GM23248 (cell line): ENCODE measurements at places on chromosomes 2 and 18.

- H3K4me3 ChIP-seq: no peak overlapping the region
- no peak overlapping the region for H3K27ac ChIP-seq
- peaks cover 4% of the 10 kb centered on the region; the same call in 1 of the 2 replicates for H3K4me1 ChIP-seq
- H3K27me3 ChIP-seq: no peaks in the 10 kb centered on the region
- no peaks in the 10 kb centered on the region for H3K36me3 ChIP-seq
Observed at GRCh38 chr2:131036269-131036668, 57.0 kb downstream of the FAM168B start.

DNA sequence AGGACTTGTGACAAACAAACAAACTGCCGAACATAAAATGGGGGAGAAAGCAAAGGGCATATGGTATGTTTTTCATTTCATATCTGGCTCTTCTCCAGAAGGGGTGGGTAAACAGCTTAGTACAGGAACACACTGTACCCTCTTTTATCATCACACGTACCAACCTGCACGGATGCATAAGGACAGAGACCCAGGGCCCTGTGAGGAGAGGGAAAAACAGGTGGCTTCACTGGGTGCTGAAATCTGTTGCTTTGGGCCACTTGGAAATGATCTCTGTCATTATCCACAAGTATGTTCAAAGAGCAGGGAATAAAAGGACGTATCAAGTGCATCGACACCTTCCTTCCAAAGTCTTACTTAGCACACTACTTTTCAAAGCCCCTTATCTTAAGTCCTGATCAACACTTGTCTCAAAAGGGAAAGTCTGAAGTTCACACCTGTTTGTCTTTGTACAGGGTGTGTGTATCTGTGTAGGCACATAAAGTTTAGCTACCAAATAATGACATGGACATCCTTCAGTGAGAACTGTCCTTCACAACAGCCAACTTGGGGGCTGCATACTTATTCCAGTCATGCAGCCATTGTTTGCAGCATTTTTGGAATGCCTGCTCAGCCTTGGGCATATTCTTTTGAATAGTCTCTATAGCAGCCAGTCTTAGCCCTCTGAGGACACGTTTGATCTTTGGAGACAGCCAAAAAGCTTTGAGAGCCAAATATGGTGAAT, 60.6 kb downstream of the IRS1 start:
- no peak for DNase-seq
- H3K4me1 ChIP-seq: no peaks in the 10 kb centered on the region
- H3K36me3 ChIP-seq: peaks cover 26% of the 10 kb centered on the region

DNA sequence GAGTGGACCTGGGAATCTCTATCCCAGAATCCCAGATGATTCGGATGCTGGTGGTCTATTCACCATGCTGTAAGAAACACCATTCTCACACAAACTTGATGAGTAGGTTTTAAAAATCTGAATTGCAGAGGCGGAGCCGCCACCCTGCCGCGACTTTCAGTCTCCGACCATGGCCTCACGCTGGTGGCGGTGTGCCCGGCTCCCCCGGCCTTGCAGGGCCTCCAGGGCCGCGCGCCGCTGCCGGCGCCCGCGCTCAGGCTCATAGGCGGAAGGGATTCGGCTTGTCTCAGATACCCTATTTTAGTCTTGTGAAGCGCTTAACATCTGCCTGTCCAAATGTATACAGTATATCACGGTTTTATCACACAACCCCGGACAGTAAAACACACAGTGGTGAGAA, 2.6 kb upstream of the PPM1B start:
- no peaks in the 10 kb centered on the region for H3K36me3 ChIP-seq
- H3K4me1 ChIP-seq: peaks cover 10% of the 10 kb centered on the region
- DNase-seq: no peak
- no peak overlapping the region for H3K27ac ChIP-seq

DNA sequence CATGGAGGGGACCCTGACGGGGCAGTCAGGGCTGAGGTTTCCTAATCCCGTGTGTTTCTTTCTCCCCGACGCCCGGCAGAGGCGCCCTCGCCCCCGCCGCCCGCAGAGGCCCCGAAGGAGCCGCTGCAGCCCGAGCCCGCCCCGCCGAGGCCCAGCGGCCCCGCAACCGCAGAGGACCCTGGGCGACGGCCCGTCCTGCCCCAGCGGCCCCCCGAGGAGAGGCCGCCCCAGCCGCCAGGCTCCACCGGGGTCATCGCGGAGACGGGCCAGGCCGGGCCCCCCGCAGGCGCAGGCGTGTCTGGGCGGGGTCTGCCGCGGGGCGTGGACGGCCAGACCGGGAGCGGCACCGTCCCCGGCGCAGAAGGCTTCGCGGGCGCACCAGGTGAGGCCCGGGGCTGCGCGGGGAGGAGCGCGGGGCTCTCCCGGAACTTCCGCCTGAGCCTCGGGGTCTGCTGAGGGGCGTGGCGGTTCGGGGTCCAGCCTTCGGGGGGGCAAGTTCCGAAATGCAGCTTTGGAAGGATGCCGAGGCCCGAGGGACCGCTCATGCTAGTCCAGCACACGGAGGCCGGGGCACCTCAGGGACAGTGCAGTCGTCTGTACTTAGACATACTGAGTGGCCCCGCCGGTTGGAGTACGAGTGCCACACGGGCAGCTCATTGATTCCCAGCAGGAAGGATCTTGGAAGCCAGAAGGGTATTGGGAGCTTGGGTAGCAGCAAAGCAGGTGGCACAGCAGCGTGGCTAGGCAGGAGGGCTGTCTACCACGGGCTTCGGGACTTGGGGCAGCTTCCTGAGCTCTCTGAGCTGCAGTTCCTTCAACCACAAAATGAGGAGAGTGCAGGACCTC, 60.1 kb downstream of the EMILIN2 start:
- peak; percentile 69 for DNase-seq
- H3K36me3 ChIP-seq: no peaks in the 10 kb centered on the region
- H3K4me3 ChIP-seq: peak overlapping the region; percentile 77
- H3K4me1 ChIP-seq: peaks cover 15% of the 10 kb centered on the region

DNA sequence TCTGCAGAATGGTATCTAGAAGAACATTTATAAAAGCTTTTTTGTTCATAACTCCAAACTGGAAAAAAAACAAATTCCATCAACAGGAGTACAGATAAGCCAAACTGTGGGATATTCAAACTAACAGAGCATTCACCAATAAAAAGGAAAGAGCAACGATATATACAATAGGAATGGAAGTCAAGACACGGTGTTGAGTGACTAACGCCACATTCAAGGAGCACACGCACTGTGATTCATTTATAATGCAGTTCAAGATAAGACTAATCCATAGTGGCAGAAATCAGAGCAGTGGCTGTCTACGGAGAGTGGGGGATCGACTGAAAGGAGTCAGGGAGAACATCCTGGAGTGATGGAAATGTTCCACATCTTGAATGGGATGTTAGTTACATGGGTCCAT, 70.7 kb downstream of the CABYR start:
- H3K4me3 ChIP-seq: no peak overlapping the region
- no peak overlapping the region for H3K27ac ChIP-seq
- DNase-seq: no peak
- no peaks in the 10 kb centered on the region for H3K36me3 ChIP-seq

DNA sequence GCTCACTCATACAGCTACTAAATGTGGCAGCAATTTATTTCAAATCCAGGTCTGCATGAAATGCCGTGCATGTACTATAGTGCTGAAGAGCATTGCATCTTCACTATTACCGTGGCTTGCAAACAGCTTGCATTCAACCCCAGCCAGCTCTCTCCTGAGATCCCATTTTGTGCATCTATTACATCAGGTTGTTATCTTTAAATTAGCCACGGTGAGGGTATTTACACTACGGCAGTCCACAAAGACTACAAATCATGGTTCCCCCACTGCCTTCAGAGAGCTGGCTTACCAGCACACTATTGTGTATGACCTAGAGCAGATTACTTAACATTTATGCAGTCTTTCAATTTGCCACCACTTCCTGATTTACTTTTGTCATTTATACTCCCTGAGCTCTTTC, 621.3 kb upstream of the LRATD1 start:
- H3K27ac ChIP-seq: no peak overlapping the region
- no peak for DNase-seq
- H3K4me1 ChIP-seq: no peaks in the 10 kb centered on the region
- no peaks in the 10 kb centered on the region for H3K36me3 ChIP-seq
